Stimulated activated CD4-positive, alpha-beta T cell treated with anti-CD3 and anti-CD28 coated beads, Interleukin-1b, Interleukin-23, amount 100 ng/mL, for 1 hour (primary cell): ENCODE measurements at places on chromosomes 3 and 15.

DNA sequence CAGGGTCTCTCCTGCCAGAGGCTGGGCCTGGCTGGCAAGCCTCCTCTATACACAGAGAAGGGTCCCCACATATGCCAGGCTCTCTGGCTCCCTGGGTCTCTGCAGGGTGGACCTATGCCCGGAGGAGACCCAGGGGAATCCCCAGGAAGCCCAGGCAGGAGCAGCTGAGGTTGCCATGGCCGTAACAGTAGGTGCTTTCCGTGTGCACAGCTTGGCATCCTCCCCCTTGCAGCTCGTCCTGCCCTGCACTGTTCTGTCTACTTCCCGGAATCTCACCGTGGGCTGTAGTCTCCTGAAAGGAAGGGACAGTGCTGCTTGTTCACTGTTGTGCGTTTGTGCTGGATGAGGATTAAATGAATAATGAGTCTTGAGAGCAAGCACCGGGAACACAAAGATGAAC, 47.8 kb downstream of the DAPK2 start:
- no peak for DNase-seq

GRCh38 chr3:71269906-71270305, 313.6 kb downstream of the FOXP1 start:
- DNase-seq = no peak

DNA sequence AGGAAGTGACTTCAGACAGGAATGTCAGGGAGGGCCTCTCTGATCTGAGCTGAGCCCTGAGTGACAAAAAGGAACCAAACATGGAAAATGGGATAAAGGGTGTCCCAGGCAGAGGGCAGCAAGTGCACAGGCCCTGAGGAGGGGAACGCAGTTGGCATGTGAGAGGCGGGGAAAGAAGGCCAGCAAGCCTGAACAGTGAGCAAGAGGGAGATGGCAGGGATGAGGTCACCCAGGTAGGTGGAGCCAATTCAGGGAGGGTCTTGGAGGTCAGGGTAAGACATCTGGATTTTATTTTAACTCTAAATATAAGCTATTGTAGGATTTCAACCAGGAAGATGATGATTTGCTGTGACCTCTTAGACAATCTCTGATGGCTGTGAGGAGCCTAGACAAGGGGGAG, 167.7 kb downstream of the LRTM1 start:
- DNase-seq = no peak

GRCh38 chr3:181369637-181370036, 342.1 kb upstream of the SOX2 start:
- DNase-seq = no peak

DNA sequence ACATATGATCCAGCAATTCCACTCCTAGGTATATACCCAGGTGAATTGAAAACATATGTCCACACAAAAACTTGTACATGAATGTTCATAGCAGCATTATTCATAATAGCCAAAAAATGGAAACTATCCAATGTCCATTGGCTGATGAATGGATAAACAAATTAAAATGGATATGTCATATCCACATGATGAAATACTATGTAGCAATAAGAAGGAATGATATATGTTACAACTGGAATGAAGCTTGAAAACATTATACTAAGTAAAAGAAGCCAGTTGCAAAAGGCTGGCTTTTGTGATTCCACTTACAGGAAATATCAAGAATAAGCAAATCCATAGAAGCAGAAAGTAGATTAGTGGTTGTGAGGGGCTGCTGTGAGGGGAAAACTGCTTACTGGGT, 33.7 kb downstream of the BNC1 start:
- DNase-seq = no peak

GRCh38 chr3:31048143-31048542, 153.7 kb upstream of the GADL1 start:
- no peak for DNase-seq

DNA sequence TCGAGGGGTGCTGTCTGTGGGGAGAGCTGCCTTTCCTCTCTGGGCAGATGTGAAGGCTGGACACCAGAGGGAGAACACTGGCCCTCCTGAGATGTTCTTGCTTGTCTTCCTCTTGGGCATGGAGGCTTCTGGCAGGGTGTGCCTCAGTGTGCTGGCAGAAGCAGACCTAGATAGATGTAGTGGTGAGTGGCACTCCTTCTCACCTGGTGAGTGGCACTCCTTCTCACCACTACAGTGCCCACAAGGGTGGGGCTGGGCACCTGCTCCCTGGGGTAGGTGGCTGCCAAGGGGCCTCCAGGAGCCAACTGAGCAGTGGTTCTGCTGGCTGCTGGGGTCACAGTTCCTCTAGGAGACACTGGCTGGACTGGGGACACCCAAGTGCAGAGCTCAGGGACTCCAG, 18.7 kb downstream of the ACVR2B start:
- DNase-seq = no peak

DNA sequence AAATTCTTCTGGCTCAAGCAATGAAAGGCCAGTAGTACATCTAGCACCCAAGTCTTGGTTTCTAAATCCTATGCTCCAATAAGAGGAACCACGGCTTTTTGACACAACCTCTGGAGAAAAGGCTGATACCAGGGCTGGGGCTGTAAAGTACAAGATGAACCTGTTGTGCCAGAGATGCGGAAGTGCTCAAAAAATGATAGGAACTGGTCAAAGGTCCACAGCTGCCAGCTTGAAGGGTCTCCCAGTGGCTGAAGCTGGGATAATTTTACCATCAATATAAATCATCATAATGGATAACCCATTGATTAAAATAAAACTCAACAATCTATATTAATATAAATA, 558 bp upstream of the NCEH1 start:
- DNase-seq = no peak

DNA sequence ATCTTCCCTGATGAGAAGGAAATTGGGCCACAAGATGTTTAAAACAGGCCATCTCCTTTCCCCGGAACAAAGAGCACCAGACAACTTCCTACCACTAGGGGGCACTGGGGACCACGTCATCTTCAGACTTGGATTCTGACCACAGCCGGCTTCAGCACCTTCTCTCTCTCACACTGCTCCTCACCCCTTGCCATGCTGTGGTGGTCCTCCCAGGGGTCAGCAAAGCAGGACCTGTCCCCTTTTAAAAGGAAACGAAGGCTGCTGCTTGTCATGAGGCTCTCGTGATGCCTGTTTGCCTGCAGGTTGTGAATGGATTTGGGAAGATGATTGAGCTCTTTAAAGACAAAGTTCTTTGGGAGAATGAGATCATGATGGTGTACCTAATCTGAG, 16.2 kb downstream of the RFT1 start:
- peak; percentile 61 for DNase-seq

- DNase-seq = no peak
Measured at GRCh38 chr15:69666441-69666882, 213.8 kb downstream of the RPLP1 start.

DNA sequence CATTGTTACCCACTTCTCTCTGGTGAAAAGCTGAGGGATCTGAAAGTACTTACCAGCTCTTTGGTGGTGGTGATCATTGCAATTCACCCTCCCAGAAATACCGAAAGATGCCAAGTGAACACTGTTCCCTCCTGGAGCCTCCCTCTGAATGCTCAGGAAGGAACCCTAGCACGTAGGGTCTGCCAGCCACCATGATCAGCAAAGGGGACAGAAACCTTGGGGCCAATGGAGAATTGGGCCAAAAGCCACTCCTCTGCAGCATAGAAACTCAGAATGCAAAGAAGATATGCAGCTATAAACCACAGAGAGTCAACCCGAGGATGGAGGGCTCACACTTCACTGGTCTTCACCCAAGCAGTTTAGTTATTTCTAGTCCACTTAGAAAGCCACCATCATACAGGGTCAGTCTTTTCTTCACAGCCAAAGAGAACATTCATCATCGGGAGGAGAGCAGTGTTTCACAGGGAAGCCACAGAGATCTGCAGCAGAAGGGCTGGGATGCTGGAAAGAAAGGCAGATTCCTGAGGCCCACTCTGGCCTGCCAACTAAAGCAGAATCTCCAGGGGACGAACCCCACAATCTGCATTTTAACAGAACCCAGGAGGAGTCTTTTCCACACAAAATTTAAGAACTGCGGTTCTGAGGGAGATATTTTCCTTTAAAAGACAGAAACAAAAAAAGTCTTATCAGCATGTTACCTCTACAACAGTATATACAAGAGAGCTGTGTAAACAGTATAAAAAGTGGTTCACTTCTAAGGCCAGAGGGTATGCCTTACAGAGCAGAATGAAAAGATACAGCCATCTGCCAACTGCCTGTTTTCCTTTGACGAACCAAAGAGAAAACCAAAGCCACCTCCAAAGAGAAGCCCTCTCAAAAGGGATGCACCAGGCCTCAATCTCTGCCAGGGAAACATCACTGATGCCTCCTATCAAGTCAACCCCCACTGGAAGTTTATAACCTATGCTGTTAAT, 11.3 kb downstream of the TBC1D2B start:
- no peak for DNase-seq

DNA sequence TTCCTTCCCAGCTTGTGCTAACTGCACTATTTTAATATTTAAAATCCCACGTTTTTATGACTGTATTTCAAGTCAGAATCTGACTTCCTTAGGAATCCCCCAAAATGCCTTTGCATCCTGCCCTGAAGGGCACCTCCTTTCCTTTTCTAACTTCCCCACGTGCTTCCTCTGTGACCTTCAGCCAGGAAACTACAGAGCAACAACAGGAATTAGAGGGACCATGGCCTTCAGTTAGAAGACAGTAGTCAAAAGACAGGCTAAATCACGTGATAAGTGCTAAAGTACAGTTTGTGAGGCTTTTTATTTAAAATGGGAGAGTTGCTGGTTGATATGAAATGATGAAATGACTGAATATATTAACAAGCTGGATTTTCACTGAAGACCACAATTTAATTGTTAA, 11.8 kb upstream of the ABHD10 start:
- no peak for DNase-seq

DNA sequence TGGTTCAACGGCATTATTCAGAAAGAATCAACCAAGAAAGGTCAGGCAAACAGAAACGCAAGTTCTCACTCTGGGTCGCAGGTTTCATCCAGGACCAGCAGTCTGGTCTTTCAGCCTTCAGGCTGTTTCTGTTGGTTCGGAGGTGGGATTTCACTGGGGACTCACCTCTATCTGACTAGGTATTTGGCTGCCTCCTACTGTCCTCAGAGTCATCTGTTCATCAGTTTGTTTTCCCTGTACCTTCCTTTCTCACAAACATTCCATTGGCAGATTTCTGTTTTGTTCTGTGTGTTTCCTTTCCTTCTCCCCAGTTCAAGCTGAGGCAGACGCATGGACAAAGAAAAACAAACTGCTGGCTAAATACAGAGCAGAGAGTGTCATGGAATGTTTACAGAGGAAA, 1046.6 kb upstream of the CFAP20DC start:
- no peak for DNase-seq

DNA sequence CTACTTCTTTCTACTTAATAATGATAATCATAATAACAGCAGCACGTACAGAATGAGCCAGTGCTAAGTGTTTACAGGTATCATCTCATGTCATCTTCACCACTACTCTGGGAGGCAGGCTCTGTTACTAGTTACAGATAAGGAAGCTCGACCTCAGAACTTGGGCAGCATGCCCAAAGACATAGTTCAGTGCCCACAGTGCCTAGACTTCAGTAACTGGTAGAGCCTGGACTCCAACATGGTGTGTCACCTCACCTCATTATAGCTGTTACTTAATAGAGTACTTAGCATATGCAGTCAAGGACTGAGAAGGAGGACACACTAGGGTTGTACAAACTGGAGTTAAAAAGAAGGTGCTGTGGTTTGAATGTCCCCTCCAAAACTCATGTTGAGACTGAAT, 7.6 kb downstream of the GADL1 start:
- DNase-seq = no peak

DNA sequence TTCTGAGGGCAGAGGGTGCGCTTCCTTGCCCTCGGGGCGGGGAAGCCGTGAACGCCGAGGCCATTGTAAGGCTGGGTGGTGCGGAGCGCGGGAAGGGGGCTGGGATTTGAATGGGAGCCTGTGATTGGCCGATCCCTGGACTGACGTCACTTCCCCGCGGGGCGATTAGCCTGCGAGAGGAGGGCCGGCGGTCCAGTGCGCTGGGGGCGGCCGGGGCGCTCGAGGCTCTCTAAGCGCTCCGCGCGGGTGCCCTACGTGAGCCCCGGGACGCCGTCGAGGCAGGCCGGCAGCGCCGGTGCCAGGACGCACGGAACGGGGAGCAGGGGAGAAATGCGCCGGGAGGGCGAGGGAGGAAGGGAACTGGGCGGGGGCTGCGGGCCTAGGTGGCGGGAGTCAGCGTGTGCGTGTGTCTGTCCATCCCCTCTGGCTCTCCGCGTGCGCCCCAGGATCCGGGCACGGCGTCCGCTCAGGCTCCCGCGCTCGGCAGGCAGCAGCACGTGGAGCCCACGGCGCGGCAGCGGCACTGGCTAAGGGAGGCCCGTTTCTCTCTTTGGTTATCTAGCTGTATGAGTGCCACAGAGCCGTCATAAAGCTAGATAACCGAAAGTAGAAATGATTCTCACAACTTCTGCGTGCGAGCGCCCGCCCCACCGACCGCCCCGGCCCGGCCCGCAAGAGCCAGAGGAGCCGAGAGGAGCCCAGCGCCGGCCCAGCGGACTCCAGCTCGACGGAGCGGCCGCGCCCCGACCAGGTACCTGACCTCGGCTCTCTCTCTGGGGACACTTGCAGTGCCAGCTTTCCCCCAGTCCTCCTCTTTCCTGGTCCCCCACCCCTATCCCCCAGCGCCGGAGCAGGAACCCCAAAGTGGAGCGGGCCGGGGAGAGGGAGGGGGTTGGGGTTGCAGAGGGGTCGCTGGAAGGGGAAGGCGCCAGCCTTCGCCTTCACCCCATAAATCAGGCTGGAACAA, 33.1 kb upstream of the POLG start:
- no peak for DNase-seq

- DNase-seq = no peak
Measured at GRCh38 chr15:93206893-93207292, 117.9 kb upstream of the RGMA start.

DNA sequence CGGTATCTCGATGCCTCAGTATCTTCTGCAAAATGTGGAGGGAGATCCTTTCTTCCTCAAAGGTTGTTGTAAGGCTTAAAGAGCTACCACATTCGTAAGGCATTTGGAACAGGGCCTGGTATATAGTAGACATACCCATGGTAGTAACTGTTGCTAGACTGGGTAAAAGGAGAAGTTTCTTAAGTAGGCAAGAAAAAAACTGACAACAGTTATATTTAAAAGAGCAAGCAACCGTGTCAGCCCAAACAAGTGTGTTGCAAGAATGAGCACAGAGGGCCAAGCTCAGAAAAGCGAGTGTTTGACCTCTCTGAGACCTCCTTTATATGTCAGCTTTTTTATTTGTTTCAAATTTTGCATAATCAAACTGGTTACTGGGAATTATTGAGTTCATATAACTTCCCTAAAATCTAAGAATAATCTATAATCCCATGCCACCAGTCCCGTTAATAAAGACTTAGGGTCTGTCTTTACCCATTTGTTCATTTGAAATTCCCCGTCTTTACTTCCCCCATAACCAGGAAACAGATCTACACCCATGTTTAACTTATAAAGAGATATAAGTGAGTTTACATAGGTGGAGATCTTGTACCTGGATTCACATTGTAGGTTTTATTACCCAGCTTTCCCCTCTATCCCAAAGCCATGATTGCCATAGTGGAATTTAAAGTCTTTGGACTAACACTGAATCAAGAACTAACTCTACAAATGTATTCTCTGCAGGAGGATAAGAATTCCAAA, 7.3 kb downstream of the B3GNT5 start:
- no peak for DNase-seq

GRCh38 chr3:76986876-76987474, 52.9 kb upstream of the ROBO2 start:
- no peak for DNase-seq

- no peak for DNase-seq
Measured at GRCh38 chr3:21642433-21642832, 108.6 kb downstream of the ZNF385D start.
